Cortex of kidney (tissue), 1 donor: ENCODE measurements at places on chromosomes 7 and 10.

- no peak for DNase-seq
Observed at GRCh38 chr7:30828591-30828990, 57.4 kb downstream of the MINDY4 start.

- DNase-seq, result no peak
Observed at GRCh38 chr10:34347131-34347530, 468.0 kb downstream of the PARD3 start.

DNA sequence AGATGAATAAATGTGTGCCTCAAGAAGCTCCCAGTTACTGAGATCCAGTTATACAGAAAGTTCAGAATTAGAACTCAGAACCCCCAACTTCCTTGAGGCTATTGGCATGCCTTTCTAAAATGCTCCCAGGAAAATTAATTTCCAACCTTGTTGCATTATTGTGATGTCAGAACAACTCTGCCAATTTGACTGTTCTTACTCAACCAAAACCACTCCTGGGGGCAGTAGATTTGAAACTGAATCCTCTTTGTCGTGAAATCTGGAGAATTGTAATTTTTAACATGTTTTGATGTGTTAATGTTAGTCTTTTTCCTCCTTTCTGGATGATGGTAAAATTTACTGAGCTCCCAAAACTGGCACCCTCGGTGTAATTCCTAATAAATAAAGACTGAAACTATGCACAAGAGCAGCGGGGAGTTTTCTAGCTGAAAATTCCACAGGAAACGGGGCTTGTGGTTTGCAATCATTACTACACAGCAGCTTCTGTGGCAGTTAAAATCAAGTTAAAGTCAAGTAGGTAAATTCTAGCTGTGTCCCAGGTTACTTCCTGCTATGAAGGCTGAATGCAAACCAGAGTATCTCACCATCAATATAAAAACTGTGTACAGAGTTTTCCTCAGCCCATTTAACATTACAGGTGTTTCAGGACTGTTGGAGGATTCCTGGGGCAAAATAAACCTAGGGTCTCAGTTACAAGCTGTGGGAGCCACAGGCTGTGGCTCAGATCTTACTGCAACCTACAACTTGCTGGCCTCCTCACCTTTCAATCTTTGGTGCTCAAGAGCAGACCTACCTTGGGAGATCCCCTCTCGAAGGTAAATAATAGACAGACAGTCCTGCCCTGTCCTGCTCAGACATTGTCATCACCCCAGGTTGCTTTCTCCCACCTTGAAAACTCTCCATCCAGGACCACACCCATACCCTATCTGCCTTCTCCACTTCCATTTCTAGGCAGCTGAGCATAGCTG is 156.3 kb upstream of the KMT2E start:
- no peak for DNase-seq

DNA sequence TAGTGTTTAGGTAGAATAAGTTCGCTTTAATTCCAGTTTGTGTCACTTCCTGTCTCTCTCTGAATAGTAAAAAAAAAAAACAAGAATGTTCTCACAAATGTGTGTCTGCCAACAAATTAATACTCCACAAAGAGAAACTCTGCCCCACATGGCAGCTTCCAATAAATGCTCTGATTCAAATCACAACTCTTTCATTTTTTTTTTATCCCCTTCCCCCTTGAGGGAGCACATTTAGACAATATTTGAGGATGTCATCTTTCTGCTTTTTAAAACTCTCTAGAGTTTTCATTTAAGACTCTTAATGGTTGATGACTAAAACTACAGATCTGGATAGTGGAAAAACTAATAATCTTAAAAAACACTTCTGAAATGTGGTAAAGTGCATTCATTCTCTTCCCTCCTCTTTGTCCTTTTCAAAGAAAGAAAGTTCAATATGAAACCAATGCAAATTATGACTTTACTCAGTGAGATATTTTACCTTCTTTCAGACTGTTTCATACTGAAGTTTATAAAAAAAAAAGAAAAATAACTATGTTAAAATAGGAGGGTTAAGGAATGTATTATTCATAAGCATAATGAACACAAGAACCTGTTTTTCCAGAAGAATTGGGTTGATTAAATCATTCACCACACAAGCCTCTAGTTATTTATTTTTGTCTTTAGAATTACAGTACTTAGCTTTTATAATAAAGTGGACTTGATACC is 42.3 kb downstream of the ARID5B start:
- no peak for DNase-seq

DNA sequence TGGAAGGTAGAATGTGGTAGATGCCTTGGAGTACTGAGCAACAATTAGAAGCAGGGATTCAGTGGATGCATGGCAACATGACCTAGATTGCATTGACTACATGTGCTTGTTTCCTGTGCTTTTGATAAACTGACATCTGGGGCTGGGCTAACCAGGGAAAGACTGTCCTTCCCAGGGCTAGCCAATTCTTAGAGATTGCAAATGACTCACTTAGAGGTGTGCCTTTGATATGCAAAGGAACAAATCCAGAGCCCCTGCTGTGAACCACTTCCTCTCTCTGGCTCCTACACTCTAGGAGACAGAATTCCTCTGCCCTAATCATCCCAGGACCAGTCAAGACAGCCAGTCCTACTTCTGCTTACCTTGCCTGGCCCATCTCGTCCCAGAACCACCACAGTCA is 651.5 kb downstream of the LRMDA start:
- no peak for DNase-seq

- no peak for DNase-seq
Observed at GRCh38 chr10:22002591-22003176, 846 bp downstream of the DNAJC1 start.

GRCh38 chr10:17512341-17513001 is 58.1 kb upstream of the ST8SIA6 start:
- no peak for DNase-seq

GRCh38 chr7:158325530-158326381 is 261.9 kb downstream of the PTPRN2 start:
- DNase-seq, result no peak

DNA sequence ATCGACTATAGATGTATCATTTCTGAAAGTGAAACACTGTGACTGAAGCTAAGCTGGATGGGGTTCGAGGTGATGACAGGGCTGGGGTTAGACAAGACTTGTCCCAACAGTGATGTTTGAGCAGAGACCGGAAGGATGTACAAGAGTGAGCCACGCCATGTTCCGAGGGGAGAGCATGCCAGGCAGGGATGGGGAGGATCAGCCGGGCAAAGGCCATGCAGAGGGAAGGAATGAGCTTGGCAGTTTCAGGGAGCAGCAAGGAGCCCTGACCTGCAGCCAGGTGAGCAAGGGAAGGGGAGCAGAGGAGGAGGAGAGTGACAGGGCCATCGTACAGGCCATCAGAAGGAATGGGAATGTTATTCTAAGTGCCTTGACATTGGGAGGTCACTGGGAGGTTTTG is 114.9 kb upstream of the GPR26 start:
- DNase-seq, result no peak

GRCh38 chr10:61148451-61148850 is 204.5 kb upstream of the RHOBTB1 start:
- DNase-seq, result no peak

DNA sequence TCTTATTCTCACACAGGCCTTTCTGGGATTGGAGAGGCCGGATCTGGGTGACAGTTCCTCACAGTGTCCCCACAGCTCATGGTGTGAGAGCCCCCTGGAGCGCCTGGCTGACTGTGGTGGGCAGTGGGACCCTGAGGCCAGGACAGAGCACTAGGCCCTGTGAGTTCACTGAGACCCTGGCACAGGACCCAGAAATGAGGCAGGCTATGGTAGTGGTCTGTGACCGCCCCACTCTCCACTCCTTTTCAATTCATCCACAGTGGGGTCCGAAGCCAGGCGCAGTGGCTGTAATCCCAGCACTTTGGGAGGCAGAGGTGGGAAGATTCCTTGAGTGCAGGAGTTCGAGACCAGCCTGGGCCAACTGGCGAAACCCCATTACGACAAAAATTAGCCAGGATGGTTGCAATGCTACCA is 95.9 kb upstream of the TNRC18 start:
- no peak for DNase-seq

- DNase-seq, result no peak
Observed at GRCh38 chr10:43002596-43002995, 74.3 kb upstream of the RET start.
